ENCODE measurements at places on chromosomes 7 and 10.

GRCh38 chr7:128010391-128011127 is 20.7 kb downstream of the LRRC4 start:
- no peak overlapping the region for H3K4me3 ChIP-seq
- DNase-seq: no peak
- no peaks in the 10 kb centered on the region for H3K36me3 ChIP-seq
- no peaks in the 10 kb centered on the region for H3K4me1 ChIP-seq

- no peak overlapping the region for H3K4me3 ChIP-seq
- DNase-seq: no peak
- H3K4me1 ChIP-seq: no peaks in the 10 kb centered on the region
- H3K27ac ChIP-seq: no peak overlapping the region
Observed at GRCh38 chr7:125984795-125985194, 1055.2 kb upstream of the POT1 start.

DNA sequence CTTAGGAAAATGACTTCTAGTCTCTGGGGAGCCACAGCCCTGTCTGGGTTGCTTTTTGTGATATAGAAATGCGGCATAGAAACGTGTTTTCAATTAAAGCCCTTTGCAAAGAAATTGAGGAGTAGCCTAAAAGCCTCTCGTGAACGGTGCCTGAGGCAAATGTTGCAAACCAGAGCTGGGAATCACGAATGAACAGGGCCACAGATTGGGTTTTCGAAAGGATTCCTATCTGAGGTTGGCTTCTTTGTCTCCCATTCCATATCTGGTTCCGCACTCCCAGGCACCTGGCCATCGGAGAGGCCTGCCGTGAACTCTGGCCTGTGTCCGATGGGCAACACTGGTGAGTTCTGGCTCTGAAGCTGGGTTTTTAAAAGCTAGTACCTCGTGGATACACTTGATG is 221.6 kb downstream of the TCF7L2 start:
- no peak overlapping the region for H3K27ac ChIP-seq
- no peaks in the 10 kb centered on the region for H3K27me3 ChIP-seq
- H3K4me3 ChIP-seq: no peak overlapping the region
- peaks cover 5% of the 10 kb centered on the region for H3K36me3 ChIP-seq
- H3K4me1 ChIP-seq: no peaks in the 10 kb centered on the region

- H3K27me3 ChIP-seq: no peaks in the 10 kb centered on the region
- no peaks in the 10 kb centered on the region for H3K4me1 ChIP-seq
- H3K27ac ChIP-seq: no peak overlapping the region
- H3K36me3 ChIP-seq: no peaks in the 10 kb centered on the region
- no peak for DNase-seq
Observed at GRCh38 chr7:158430308-158431034, 157.2 kb downstream of the PTPRN2 start.

DNA sequence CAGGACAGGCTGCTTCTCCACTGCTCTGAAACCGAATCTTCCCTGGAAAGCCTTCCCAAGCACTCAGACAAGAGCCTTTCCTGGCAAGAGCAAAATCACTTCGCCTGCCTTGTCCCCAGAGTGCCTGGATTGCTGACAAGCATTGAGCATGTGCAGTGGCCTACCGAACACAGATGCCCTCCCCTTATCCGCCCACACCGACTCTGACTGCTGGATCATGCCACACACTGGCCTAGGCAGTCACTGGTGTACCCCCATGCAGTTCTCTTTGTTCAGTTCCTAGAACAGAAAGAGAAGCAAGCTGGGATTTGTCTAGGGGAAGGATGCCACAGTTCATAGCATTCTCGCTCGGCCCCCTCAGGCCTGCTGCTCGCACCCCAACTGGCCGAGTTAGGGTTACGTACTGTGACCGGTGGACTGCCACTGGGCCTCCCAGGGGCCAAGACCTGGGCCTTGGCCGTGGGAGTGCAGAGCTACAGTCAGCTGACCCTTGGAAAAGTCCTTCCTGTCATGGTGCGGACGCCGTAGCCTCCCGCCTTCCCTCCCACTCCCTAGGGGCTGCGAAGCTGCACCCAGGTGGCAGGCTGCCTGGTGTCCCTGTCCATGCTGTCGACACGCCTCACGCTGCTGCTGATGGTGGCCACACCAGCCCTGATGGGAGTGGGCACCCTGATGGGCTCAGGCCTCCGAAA is 6.9 kb downstream of the ABCB8 start:
- no peak overlapping the region for H3K4me3 ChIP-seq
- H3K27ac ChIP-seq: no peak overlapping the region
- no peak for DNase-seq
- peaks cover 24% of the 10 kb centered on the region for H3K4me1 ChIP-seq
- H3K36me3 ChIP-seq: no peaks in the 10 kb centered on the region

DNA sequence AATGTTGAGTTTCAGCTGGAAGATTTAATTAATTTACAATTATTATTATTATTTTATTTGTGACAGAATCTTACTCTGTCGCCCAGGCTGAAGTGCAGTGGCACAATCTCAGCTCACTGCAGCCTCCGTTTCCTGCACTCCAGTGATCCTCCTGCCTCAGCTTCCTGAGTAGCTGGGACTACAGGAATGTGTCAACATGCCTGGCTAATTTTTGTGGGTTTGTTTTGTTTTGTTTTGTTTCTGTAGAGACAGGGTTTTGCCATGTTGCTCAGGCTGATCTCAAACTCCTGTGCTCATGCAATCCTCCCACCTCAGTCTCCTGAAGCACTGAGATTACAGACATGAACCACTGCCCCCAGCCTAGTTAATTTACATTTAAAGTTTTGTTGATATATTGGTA is 93.8 kb upstream of the MEOX2 start:
- H3K4me3 ChIP-seq: no peak overlapping the region
- no peaks in the 10 kb centered on the region for H3K27me3 ChIP-seq
- H3K4me1 ChIP-seq: peaks cover 7% of the 10 kb centered on the region

GRCh38 chr7:102891693-102892261 is 21.0 kb upstream of the LRRC17 start:
- peak; percentile 87 for DNase-seq
- peak overlapping the region; percentile 86 for H3K27ac ChIP-seq
- H3K4me1 ChIP-seq: peaks cover 81% of the 10 kb centered on the region
- no peaks in the 10 kb centered on the region for H3K36me3 ChIP-seq
- H3K4me3 ChIP-seq: peak overlapping the region; percentile 66

GRCh38 chr7:137934176-137934826 is 67.6 kb downstream of the CREB3L2 start:
- peaks cover 21% of the 10 kb centered on the region for H3K36me3 ChIP-seq
- H3K27me3 ChIP-seq: no peaks in the 10 kb centered on the region
- peaks cover 75% of the 10 kb centered on the region for H3K4me1 ChIP-seq
- no peak overlapping the region for H3K4me3 ChIP-seq
- peak overlapping the region; percentile 89 for H3K27ac ChIP-seq

- no peak overlapping the region for H3K4me3 ChIP-seq
- DNase-seq: no peak
- no peaks in the 10 kb centered on the region for H3K4me1 ChIP-seq
- peaks cover 59% of the 10 kb centered on the region for H3K27me3 ChIP-seq
- H3K27ac ChIP-seq: no peak overlapping the region
- no peaks in the 10 kb centered on the region for H3K36me3 ChIP-seq
Observed at GRCh38 chr10:97109547-97109946, 76.2 kb downstream of the SLIT1 start.

- no peaks in the 10 kb centered on the region for H3K4me1 ChIP-seq
- H3K36me3 ChIP-seq: no peaks in the 10 kb centered on the region
- DNase-seq: peak; percentile 39
- H3K27ac ChIP-seq: no peak overlapping the region
- no peak overlapping the region for H3K4me3 ChIP-seq
Observed at GRCh38 chr7:21507627-21508343, 35.1 kb upstream of the DNAH11 start.

- H3K4me3 ChIP-seq: no peak overlapping the region
- H3K27me3 ChIP-seq: peaks cover 2% of the 10 kb centered on the region
- H3K36me3 ChIP-seq: no peaks in the 10 kb centered on the region
- no peak for DNase-seq
Observed at GRCh38 chr7:141304291-141304690, 230.4 kb downstream of the TMEM178B start.

- no peaks in the 10 kb centered on the region for H3K27me3 ChIP-seq
- H3K27ac ChIP-seq: no peak overlapping the region
- no peak for DNase-seq
- H3K4me3 ChIP-seq: no peak overlapping the region
Observed at GRCh38 chr7:38147005-38147404, 31.0 kb upstream of the STARD3NL start.

DNA sequence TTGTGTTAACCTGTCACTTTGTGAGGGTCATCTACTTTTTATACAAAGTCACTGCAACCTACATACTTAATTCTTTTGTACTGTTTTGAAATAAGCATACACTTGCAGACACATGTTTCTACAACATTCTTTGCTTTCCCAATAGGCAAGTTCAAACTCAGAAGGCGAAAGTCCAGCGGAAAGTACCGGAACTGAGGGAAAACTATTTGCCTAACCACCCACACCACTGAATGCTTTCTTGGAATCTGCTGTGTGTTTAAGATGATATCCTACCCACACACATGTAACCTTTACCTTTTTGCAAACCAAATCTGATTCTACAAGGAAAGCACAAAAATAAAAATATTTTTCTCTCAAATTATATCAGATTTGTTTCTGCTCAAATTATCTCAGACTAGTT is 139.4 kb upstream of the AGR3 start:
- no peaks in the 10 kb centered on the region for H3K27me3 ChIP-seq
- no peaks in the 10 kb centered on the region for H3K36me3 ChIP-seq
- H3K27ac ChIP-seq: no peak overlapping the region
- DNase-seq: no peak
- peaks cover 19% of the 10 kb centered on the region for H3K4me1 ChIP-seq
- no peak overlapping the region for H3K4me3 ChIP-seq

DNA sequence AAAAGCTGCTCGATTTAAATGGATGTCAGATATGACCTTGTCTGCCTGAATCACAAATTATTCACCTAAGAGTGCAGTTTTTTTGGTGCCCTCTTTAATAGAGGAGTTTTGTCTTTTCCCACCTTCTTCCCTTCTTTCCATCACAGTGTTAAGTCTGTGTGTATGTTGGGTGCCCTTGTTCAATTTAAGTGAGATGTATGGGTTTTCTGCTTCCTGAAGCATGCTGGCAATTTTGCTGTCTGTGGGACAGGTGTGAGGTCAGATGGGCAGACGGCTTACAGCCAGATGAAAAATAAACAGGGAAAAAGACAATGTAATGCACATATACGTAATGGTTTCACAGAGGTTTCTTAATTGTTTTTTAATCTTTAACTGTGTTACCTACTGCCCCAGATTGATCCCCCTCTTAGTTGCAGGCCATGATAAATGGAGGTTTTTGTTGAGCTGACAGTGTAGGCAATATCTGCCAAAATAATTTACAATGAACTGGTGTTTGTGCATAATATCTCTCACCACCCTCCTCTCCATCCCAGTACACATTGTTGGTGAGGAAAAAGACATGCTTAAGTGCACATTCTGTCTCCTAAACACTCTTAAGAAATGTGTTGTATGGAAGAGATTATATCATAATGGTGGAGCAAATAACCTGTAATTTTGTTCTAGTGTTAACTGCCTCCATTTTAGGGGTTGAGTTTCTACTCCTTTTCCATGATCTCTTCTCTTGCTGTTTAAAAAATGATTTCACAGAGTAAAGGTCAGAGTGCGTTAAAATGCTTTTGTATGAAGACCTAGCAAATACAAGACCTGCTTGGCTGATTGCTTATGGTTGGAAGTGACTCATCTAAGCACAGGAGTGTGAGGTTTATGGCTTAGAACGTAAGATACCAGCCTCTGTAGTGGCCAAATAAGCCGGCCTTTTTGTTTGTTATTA is 123.9 kb downstream of the LRRC4 start:
- H3K36me3 ChIP-seq: peaks cover 13% of the 10 kb centered on the region
- DNase-seq: peak; percentile 16
- no peaks in the 10 kb centered on the region for H3K27me3 ChIP-seq
- H3K4me3 ChIP-seq: no peak overlapping the region

GRCh38 chr10:124727361-124727960 is 16.7 kb downstream of the FAM53B start:
- no peak for DNase-seq
- no peak overlapping the region for H3K4me3 ChIP-seq
- H3K36me3 ChIP-seq: peaks cover 5% of the 10 kb centered on the region
- no peaks in the 10 kb centered on the region for H3K27me3 ChIP-seq

GRCh38 chr7:33905389-33906032 is at the start of gene BMPER:
BMPER (plus strand) TSS chr7:33905539; CDS start chr7:33905614, 75 bp downstream.
- H3K4me1 ChIP-seq: peaks cover 60% of the 10 kb centered on the region
- no peaks in the 10 kb centered on the region for H3K36me3 ChIP-seq
- DNase-seq: peak; percentile 29
- no peaks in the 10 kb centered on the region for H3K27me3 ChIP-seq

- peaks cover 42% of the 10 kb centered on the region for H3K4me1 ChIP-seq
- H3K27me3 ChIP-seq: peaks cover 3% of the 10 kb centered on the region
- H3K36me3 ChIP-seq: peaks cover 32% of the 10 kb centered on the region
- peak overlapping the region; percentile 50 for H3K4me3 ChIP-seq
- H3K27ac ChIP-seq: peak overlapping the region; percentile 36
Observed at GRCh38 chr7:4711093-4711492, 29.0 kb downstream of the FOXK1 start.

DNA sequence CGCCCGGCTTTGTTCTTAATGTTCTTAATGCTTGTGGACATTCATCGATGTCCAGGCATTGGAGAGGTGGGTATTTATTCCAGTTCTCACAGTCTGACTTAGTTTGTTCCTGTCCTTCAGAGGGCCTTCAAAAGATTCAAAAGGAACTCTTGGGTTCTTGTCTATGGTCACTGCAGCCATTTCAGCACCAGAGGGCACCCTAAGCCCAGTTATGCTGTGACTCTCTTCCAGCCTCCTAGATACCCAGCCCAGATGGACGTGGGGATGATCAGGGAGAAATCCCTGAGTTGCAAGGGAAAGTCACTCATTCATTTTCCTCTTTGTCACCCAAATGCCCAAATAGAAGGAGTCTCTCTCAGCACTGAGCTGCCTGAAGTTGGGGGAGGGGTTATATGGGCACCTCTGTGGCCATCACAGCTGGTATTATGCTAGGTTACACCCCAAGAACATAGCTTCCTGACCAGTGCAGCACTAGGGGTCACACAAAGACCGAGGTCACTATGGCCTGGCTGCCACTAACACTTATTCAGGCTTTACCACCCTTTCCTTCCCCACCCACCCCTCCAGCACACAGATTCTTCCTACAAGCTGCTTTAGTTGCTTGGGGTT is 26.5 kb upstream of the CCDC126 start:
- no peak overlapping the region for H3K27ac ChIP-seq
- H3K27me3 ChIP-seq: peaks cover 3% of the 10 kb centered on the region
- peak; percentile 68 for DNase-seq
- H3K36me3 ChIP-seq: no peaks in the 10 kb centered on the region

- H3K36me3 ChIP-seq: no peaks in the 10 kb centered on the region
- H3K27me3 ChIP-seq: no peaks in the 10 kb centered on the region
Observed at GRCh38 chr7:107463139-107464078, 6.4 kb upstream of the GPR22 start.

DNA sequence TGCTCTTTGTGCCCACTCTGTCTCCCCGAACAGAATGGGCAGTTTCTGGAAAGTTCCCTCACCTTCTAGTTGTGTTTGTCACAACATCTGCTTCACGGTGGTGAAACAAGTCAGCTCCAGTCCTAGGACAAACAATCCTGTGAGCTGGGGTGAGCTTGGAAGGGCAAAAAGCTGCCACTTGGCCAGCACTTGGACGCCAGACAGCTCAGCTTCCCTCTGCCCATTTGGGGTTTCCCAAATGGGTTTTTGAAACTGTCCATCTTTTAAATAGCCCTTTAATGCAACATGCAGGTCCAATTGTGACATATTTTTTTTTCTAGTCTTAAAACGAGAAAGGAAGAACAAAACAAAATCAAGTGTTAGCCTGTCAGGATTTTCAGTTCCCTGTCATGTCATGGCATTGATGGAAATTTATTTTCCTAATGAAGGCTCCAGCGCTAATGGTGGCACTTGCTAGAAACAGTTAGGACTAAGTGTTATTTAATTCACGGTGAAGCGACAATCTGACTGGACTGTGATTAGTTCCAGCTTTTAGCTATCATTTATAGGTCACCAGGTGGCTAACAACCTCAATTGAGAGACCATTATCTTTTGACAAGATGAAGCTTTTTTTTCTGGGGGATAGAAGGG is 181.7 kb downstream of the MYOF start:
- H3K4me1 ChIP-seq: peaks cover 21% of the 10 kb centered on the region
- DNase-seq: no peak
- H3K27ac ChIP-seq: peak overlapping the region; percentile 76
- peak overlapping the region; percentile 74 for H3K4me3 ChIP-seq
- H3K27me3 ChIP-seq: peaks cover 10% of the 10 kb centered on the region

Measured in HFFc6 (cell line).